ENCODE measurements at places on chromosomes 12 and 14. TPM values are rescaled to one million over a fixed set of nuclear protein-coding genes. Genes with fewer than 3 reads are reported as not detected.

NOPCHAP1 gene
- 11.7 TPM for total RNA-seq

MYH6 gene
- 0.62 TPM for total RNA-seq

RAPGEF3 gene
- 44.5 TPM for total RNA-seq

BCL2L14 gene
- total RNA-seq = 2.6 TPM

SELPLG gene
- total RNA-seq = 59.9 TPM

CD163 gene
- 525 TPM for total RNA-seq

NXPH4 gene
- not detected for total RNA-seq

GALNT4 gene
- 9.6 TPM for total RNA-seq

RPS6KA5 gene
- 11.3 TPM for total RNA-seq

ART4 gene
- total RNA-seq = 3.7 TPM

KCNK10 gene
- not detected for total RNA-seq

PTCSC3 gene
- 1.5 TPM for total RNA-seq

GPR65 gene
- 13.4 TPM for total RNA-seq

EAPP gene
- total RNA-seq = 28.8 TPM

All from lower lobe of right lung (tissue), 2 donors.